ENCODE measurements at places on chromosomes 1 and 21.

DNA sequence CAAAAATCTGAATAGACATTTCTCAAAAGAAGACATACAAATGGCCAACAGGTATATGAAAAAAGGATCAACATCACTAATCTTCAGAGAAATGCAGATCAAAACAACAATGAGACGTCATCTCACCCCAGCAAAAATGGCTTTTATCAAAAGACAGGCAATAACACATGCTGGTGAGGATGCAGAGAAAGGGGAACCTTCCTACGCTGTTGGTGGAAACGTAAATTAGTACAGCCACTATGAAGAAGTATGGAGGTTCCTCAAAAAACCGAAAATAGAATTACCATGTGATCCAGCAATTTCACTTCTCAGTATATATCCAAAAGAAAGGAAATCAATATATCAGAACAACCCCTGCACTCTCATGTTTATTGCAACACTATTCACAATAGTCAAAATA, 65.1 kb upstream of the ATP1B1 start:
- no peak for DNase-seq

GRCh38 chr1:20079661-20080305, 9.8 kb downstream of the PLA2G5 start:
- no peak for DNase-seq

- DNase-seq, result no peak
Observed at GRCh38 chr1:229665912-229666558, 40.0 kb downstream of the URB2 start.

- no peak for DNase-seq
Observed at GRCh38 chr1:18901952-18902522, 318 bp downstream of the ALDH4A1 start.

DNA sequence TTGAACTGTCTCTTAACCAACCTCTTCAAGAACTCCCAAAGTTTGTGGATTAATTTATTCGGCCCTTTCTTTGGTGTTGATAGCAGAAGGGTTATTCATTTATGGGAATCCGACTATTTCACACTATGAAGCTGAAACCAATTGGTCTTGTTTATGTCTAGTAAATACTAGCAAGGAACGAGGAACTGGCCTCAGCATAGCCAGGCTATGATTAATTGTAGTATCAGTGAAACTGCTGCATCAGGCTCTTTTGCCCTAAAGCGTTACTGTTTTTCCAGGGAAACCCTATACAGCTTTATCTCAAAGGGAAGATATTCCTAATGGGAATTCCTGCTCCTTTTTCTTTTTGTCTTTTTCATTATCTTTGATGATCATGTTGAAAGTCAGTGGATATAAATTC, 35.1 kb downstream of the CLEC20A start:
- no peak for DNase-seq

- no peak for DNase-seq
Observed at GRCh38 chr1:176033881-176034280, 173.2 kb downstream of the COP1 start.

All from fibroblast of skin of left biceps (primary cell).